Myocyte (in vitro differentiated cells): ENCODE measurements at places on chromosomes 3 and 15.
A peak's percentile ranks its signal among the peaks of the same experiment; 100 is the strongest.

GRCh38 chr3:69116897-69117296 lies 5.5 kb downstream of the LMOD3 start:
- DNase-seq = peak; percentile 83

GRCh38 chr15:73745073-73745472 lies 8.1 kb downstream of the INSYN1 start:
- no peak for DNase-seq

DNA sequence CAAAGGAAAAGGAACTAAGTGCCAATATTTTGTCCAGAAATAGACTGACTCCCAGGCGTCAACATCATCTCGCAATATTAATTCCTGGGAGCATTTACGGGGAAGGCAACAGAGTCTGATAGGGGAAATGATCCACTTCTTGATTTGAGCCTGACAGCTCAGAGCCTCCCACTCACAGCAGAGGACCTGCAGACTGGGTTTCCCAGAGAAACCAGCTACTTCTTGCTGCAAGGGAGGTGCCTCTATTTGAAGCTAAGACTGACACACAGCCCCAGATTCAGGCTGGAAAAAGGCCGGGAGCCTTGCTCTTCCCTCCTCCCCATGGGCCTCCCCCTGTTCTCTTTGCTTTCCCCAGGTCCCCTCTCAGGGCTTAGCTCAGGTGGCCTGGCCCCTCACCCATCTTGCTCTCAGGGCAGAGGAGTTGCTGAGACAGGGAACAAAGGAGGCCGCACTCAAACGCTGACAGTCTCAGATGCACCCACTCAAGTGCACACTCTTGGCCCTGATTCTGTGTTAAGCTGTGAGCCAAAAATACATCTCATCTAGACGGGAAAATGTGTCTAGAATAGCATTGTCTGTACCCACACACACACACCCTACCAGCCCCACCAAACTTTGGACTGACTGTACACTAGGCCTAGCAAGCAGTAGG lies 49.8 kb upstream of the DCLK3 start:
- no peak for DNase-seq

DNA sequence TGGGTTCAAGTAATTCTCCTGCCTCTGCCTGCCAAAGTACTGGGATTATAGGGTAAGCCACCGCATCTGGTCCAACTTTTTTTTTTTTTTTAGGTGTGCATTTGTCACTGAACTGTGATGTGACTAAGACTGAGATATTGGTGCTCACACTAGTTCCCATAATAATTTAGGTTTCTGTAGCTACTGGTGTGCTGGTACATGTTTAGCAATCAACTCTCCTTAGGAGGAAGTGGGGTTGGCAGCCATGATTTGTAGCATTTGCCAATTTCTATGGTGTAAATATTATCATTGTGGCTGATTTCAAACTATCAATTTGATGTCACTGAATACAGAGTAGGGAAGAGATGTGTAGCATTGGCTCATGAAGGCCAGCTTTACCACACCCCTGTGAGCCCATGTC lies 372.7 kb downstream of the EDEM1 start:
- no peak for DNase-seq

DNA sequence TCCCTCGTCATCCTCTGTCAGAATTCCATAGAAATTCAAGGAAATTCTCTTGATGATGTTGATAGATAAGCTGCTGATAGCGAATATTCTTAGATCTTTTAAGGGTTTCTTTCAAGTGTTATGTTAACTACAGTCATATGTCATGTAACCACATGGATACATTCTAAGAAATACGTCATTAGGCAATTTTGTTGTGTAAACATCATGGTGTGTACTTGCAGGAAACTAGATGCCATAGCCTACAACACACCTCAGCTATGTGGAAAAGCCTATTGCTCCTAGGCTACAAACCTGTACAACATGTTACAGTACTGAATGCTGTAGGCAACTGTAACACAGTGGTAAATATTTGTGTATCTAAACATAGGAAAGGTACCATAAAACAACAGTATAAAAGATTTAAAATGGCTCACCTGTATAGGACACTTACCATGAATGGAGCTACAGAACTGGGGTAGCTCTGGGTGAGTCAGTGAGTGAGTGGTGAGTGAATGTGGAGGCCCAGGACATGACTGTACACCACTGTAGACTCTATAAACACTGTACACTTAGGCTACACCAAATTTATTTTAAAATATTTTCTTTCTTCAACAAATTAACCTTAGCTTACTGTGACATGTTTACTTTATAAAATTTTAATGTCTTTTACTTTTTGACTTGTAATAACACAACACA lies 34.6 kb downstream of the GLDN start:
- no peak for DNase-seq

GRCh38 chr15:69215314-69216035 lies 55.0 kb downstream of the GLCE start:
- DNase-seq = no peak

- DNase-seq = peak; percentile 8
Observed at GRCh38 chr15:65385870-65386258, 8.1 kb upstream of the IGDCC3 start.

- DNase-seq = no peak
Observed at GRCh38 chr3:50117120-50117519, 28.4 kb downstream of the RBM5 start.

- no peak for DNase-seq
Observed at GRCh38 chr3:157249606-157250005, 89.7 kb upstream of the CCNL1 start.

- DNase-seq = peak; percentile 58
Observed at GRCh38 chr3:133895208-133896001, at the start of gene RAB6B. RAB6B (minus strand) TSS chr3:133895882; CDS start chr3:133895466, 416 bp downstream.

DNA sequence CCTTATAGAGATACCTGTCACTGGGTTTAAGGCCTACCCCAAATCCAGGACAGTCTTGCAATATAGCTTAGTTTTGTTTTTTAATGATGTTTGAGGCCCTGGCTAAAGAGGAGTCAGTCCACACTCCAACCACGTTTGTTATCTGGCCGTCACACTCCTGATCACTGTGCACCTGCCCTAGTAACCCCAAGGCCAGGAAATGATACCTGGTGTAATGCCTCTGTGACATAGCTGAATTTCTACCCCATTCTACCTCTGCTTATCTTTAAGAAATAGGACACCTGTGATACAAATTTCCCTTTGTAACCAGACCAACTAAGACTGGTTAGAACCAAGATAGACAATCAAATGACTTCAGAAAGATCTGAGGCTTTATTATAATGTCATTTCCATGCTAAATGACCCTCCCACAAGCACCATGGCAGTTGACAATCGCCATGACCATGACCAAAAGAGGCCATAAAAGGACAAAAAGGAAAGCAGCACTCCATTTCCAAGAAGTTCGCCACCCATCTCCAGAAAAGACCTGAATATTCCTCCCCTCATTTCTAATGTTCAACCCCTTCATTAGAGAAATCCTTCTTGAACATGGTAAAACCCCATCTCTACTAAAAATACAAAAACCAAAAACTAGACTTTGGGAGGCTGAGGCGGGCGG lies 4.8 kb upstream of the RTP3 start:
- DNase-seq = no peak

GRCh38 chr15:23038726-23039142 lies 635 bp downstream of the TUBGCP5 start:
- DNase-seq = no peak

GRCh38 chr3:71067977-71068654 lies 515.4 kb downstream of the FOXP1 start:
- DNase-seq = no peak

- no peak for DNase-seq
Observed at GRCh38 chr15:39061952-39062464, 497.4 kb upstream of the RASGRP1 start.
